ENCODE measurements at places on chromosomes 7 and 10. TPM values are rescaled to one million over a fixed set of nuclear protein-coding genes. Genes with fewer than 3 reads are reported as not detected.

DNA sequence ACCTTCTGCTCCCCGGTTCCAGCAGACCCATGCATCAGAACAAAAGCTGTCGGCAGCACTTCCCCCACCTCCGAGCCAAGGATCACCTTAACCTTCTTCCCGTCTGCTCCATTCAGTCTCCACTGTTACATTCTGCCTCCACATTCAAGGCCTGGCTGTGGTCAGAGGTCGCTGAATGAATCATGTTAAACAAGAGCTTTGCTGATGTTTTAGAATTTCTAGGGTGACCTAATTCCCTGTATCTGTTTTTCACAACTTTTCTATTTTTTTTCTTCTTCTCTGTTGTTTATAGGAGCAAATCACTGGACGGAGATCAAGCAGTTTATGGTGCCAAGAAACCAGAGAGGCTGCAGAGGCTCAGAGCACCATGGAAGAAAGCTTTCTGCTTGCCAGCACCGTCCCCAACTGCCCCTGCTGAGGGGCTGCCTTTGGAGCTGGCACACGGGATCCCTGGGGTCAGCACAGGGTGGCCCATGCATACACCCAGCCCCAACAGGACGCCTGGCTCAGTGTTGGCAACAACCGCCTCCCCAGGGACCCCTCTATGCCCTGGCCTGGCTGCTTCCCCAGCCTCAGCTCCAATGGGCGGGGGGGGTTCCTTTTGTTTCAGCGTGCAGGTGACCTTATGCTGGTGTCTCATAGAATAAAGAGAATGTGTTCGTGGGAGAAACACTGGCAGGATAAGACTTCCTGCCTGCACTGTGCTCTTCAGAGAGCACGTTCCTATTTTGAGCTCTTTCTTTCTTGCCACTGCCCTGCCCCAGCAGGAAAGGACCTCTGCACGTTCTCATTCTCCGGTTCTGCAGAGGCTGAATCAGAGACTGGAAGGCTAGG, 182.7 kb upstream of the LYZL2 start:
- DNase-seq = peak; percentile 95

DNA sequence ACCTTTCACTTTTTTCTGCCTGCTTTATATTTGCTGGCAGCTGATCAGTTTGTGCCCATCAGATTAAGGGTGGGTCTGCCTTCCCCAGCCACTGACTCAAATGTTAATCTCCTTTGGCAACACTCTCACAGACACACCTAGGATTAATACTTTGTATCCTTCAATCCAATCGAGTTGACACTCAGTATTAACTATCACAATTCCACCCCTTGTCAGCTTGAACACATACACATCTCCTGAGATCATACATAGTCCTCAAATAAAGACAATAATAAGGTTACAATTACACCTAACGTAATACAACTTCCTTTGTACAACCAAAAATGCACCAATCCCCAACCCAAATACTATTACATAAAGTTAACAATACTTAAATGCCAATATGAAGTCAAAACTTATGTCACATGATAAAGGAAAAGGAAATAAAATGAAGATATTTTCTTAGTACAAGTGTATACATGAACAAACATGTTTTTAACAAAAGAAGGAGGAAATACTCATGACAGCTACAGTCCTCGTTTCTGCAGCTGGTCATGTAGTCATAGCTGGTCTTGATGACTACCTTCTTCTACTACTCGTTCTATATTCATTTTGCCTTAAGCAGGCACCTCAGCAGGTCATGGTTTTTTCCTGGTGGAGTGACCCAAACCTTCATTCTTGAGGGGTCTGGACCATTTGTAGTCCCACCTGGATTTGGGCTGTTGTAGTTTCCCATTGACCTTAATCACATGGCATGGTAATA, 96.7 kb upstream of the CABCOCO1 start:
- DNase-seq = no peak

GRCh38 chr7:143362131-143363015, at the start of gene FAM131B:
Gene FAM131B (minus strand): TSS chr7:143362713. CDS start chr7:143362603, 110 bp downstream.
- DNase-seq = no peak

DNA sequence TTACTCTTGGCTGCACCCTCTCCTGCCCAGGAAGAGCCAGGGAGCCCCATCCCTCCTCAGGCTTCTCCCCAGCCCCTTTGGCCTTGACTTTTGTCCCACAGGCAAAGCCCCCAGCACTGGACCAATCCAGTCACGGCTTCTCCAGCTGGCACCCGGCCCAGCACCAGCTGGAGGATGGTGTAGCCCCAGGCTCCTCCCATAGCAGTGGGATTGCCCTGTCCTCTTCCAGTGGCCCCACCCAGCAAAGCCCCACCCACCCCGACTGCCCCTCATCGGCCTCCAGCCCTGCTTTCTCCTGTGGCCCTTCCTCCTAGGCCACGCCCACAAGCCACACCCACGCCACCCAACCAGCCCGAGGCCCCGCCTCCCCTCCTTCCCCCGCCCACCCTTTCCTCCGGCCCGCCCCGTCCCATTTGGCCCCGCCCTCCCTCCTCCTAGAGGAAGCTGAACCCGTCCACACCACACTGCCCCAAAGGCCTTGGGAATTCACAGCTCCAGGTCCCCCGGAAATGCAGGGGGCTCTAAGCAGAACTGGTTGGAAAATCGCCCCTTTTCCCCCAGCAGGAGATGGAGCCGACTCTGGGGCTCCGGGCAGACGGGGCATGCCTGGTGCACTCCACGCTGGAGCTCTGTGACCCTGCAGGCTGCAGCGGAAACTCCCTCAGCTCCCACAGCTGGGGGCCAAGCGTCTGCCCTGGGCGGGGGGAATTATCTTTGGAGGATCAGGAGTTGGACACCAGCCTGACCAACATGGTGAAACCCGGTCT, 25.2 kb downstream of the GET4 start:
- DNase-seq = no peak

DNA sequence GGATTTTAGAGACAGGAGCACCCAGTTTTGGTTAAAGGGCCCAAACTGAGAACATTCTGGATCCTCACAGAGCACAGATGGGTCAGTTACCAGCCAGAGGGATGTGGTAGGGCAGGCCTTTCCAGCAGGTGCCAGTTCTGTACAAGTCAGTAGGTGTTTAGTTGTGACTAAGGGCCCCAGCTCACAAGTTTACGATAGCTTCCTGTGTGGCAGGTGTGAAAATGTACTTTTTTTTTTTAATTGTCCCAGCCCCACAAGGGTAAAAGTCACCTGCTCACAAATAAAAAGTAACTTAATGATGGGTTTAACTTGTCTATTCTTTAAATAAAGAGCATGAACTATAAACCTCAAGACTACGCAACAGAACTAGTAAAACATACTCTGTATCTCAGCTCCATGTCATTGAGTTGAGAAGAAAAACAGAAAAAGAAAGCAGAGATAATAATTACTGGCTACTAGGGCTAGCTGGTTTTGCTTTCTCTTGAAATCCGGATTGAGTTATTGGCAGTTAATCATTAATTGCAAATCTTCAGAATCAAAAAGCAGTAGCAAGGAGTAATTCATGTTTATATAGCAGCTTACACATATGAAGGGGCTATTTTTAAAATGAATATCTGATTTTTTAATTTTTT, 15.4 kb downstream of the NFE2L3 start:
- DNase-seq = no peak

GRCh38 chr10:58818900-58819299, 306.2 kb downstream of the BICC1 start:
- no peak for DNase-seq

DNA sequence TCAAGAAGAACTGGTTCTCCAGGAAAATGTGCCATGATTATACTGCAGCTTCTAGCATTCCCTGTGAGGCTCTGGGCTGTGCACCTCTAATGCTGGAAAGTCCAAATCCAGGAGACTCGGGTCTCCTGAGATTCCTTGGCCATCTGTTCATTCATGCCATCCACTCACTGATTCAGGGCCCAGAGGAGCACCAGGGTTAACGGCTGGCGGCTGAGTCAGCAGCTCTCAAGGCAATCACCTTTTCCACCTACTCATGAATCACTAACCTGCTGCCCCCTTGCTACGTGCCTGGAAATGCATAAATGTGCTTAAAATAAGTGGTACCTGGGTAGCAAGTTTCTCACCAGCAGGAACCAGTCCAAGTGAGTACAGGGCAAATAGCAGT, 132.7 kb downstream of the KCNMA1 start:
- no peak for DNase-seq

- no peak for DNase-seq
These were observed 6.9 kb downstream of the ITPRIP start for GRCh38 chr10:104331208-104331838.

GRCh38 chr10:67659497-67659896, 36.5 kb downstream of the CTNNA3 start:
- no peak for DNase-seq

DNA sequence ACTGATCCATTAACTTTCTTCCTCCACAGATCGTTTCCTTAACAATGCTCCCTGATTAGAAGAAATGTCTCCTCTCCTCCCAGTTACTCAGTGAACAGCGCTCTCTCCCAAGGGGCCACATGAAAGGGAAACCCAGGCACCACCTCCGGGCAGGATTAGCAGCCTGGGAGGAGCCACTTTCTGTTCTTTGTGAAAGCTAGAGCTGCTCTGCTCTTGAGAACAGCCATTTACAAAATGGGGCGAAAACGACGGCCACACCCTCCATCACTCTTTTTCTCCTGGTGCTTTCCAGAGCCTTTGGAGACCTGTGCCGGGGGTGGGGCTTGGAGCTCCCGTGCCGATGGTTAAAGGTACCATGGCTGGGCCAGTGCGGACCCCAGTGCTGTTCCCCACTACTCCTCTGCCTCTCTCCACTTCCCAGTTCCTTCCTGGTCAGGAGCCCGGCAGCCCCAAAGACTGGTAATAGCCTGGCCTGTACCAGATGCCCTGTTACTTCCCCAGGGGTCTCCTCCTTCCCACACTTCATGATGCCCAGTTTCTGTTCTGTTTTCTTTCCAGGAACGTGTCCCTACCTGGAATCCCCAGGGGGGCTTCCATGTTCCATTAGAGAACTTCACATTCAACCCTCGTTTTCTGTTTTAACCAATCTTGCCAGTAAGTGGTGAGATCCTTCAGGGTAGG, 402.9 kb upstream of the GALNT17 start:
- no peak for DNase-seq

DNA sequence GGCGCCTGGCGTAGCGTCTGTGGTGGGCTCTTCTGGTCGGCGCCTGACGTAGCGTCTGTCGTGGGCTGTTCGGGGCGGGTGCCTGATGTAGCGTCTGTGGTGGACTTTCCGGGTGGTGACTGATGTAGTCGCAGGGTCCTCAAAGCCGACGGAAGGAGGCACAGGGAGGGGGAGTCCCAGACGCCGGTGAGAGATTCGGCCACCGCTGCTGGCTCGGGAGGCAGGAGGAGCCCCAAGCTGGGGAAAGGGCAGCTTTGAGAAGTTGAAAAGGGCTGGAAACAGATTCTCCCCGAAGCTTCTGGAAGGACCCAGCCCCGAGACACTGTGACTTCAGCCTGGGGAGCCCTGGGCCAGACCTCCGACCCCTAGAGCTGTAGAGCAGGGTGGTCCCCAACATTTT, 105.7 kb downstream of the DNAJB6 start:
- DNase-seq = no peak

GRCh38 chr10:48595539-48595932, 9.3 kb downstream of the ARHGAP22 start:
- DNase-seq = no peak

- DNase-seq = no peak
These were observed 49.9 kb upstream of the COL1A2 start for GRCh38 chr7:94344826-94345225.

DNA sequence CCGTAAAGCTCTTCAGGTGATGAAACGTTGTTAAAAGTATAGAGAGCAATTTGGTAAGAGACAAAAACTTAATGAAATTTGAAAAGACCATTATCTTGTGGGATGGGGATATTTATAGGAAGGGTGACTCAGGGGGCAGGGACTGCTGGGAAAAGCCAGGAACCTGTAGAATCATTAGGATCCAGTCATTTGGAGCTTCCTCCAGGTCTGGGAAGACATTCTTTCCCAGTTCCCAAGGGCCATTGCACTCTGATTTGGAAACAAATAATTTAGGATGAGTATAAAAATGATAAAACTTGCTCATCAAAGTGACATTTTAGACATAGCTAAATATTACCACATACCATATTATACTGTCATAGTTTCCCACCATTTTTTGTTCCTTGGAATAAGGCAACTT, 143.9 kb downstream of the PFKFB3 start:
- DNase-seq = no peak

DNA sequence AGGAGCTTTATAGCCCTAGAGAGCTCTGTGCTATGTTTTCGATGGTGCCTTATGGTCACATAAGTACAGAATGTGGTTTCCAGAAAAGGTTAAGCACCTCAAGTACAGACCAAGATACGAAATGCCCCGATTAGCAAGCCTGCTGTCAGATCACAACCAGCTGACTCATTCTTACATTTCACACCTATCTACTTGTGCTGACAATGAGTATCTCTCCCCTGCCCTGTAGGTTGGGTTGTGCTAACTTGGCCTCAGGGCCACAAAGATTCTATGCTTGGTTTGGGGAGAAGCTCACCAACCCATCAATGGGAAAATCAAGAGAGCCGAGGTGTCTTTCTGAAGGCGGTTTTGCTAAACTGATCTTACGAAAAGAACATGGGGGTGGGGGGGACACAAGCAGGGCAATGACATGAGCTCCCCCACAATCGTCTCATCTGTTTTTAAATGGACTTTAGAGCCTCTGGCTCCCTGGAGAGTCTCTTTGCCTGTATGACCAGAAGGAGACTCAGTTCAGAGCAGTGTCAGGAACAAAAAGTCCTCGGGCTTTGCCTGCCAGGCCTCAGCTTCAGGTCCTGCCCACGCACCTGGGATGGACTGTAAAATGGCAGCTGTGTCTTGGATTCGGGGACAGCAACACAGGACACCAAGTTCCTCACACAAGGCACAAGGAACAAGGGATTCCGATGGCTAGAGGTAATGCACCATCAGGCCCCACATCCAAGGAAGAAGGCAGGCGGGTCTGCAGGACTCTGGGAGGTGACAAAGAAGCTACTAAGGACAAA, 55.1 kb downstream of the FAM53B start:
- no peak for DNase-seq

DNA sequence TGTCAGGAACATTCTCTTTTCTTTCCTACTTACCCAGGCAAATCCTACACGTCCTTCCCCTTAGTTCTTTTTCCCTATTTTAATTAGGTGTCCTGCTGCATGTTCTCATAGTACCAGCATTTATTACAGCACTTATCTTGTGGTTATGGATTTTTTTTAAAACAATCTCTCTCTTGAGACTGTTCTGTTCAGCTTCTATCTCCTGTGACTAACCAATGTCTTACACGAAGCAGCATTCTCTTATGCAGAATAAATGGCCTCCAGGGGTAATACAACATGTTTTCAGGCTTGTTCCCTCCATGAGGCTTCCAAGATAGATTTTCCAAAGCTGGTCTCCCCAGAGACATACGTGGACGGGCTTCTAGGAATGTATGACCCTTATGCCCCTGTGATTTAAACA, 1096.1 kb upstream of the CELF2 start:
- DNase-seq = no peak

The UCN3 gene
- not detected for total RNA-seq

The SRRT gene
- total RNA-seq = 96.5 TPM

The CAMK2B gene
- total RNA-seq = 3.2 TPM
